ENCODE measurements at places on chromosomes 6 and 20.

DNA sequence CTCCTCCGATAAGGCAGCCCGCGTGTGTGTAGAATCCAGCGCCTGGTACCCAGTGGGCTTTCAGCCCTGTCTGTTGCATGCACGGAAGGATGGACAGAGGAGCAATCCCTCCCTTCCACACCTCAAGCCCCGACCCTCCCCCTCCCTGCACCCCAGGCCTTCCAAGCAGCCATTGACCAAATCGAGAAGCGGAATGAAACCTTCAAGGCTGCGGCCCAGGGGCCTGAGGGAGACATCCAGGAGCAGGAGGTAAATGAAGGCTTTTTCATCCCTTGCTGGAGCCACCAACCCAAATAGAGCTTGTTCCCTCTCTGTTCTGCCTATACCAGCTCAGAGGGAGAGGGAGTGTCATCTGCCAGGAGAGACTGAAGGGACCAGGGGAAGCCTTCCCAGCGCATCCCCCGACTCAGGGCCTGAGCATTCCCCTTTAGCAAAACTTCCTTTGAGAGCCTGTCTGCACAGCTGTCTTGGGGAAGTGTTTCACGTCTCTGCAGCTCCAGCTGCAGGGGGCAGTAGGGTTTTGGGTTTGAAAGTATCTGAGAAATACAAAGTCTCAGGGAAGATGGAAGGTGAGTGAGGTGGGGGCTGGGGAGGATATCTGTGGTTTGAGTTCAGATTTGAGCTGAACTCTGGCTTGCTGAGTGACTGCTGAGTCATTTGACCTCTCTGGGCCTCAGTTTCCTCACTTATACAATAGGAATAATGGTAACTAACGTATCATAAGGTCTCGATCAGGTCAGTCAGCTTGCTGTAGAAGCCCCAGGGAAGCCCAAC lies 16.1 kb downstream of the FGD2 start:
- peak; percentile 91 for DNase-seq

DNA sequence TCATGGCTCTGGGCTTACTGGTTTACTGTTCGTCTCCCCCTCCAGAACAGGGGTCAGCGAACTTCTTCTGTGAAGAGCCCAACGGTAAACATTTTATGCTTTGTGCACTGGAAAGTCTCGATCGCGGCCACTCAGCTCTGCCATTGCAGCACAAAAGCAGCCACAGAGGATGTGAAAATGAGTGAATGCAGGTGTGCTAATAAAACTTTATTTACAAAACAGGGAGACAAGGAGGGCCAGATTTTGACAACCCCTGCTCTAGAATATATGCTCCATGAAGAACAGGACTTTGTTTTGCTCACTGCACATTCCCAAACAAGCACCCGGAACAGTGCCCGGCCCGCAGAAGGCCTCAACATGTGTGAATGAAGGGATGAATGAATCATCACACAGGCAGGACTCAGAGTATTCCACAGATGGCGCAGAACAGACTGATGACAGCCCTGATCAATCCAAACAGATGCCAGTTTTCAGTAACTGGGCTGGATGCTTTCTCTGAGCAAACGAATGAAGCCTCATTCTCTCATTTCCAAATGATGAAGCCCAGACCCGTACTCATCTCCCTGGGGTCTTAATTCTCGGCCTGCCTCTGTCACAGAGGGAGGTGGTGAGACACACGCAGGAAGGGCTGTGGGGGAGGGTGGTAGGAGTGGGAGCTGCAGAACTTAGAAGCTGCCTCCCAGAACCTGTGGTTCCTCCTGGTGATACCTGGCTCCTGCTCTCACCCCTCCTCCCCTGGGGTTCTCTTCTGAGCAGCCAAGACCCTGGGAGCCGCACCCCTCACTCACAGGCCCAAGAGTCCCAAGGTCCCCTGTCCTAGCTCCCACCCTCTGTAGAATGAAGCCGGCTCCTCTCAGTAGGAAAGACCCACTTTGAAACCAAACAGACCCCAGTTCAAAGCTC lies 196.4 kb downstream of the PREX1 start:
- no peak for DNase-seq

- no peak for DNase-seq
These were observed 121.2 kb downstream of the BCKDHB start for GRCh38 chr6:80227545-80228105.

GRCh38 chr6:134034478-134034877 lies 17.9 kb downstream of the SLC2A12 start:
- no peak for DNase-seq

DNA sequence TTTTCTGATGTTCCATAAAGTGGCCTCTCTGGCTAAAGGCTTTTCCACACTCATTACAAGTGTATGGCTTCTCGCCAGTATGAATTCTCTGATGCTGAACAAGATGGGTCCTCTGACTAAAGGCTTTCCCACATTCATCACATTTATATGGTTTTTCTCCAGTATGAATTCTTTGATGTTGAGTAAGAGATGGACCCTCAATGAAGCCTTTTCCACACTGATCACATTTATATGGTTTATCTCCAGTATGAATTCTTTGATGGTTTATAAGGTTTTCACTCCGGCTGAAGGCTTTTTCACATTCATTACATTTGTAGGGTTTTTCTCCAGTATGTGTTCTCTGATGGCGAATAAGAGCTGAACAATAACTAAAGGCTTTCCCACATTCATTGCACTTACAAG lies 20.4 kb downstream of the ZNF184 start:
- peak; percentile 57 for DNase-seq

All from OCI-M1 (cell line).